ENCODE measurements at places on chromosomes 16 and 17.

DNA sequence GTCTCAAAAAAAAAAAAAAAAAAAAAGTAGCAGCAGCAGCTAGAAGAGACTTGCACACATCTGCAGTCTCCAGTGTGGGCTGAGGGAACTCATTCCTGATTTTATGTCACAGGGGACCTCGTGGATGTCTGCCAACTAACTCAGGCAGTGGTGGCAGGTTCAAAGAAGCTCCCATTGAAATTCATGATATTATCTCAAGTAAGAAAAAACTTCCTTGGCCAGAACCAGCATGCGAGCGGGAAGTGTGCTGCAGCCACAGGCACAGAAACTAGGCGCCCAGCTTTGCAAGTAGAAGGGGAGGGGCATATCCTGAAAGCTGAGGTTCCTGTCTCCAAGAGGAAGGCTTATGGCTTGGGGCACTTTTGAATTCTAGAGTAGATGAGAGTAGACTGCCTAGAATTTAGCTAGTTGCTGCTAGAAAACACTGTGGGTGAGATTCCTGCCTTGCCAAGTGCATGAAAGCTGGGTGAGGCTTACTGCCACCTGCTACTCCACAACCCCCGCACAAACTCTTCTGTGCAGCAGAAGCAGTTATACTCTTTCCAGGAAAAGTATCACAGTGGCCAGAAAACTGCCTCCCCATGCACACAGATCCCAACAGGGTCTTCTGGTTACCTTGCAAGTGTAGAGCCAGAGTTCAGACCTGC lies 603.8 kb upstream of the CA10 start:
- DNase-seq = no peak

GRCh38 chr17:6079155-6079888 lies 9.1 kb downstream of the WSCD1 start:
- DNase-seq = no peak

GRCh38 chr17:16923904-16924695 lies 47.8 kb downstream of the TNFRSF13B start:
- DNase-seq = no peak

DNA sequence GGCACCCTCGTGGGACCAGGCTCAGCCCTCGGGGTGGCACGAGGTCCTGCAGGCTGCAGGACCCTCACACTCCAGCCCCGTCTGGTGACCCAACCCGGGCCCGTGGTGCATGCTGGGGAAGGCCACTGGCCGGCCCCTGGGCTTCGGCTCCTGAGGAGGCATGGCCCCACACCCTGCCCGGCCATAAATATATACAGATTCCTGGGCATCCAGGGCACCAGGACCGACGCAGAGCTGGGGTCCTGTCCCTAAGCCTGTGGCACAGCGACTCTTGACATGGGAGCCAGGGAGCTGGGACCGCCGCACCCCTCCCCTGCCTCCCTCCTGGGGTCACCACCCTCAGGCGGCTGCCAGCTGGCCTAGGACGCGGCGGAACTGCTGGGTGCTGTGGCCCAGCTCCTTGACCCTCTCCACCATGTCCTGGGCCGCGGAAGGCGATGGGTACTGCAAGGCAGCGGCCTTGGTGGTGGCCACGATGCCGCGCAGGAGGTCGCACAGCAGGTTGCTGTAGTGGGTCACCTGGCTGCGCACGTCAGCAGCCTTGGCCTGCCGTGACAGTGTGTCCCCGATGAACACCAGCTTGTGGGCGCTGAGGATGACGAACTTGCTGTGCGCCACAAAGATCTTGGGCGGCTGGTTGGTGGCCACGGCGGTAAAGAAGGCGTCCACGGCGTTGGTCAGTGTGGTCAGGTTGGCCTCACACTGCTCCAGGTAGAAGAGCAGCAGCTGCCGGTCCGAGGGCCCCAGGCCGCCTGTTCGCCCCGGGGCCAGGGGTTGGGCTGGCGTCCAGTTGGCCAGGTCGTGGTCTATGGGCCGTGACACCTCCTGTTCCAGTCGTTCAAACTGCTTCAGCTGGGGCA lies 10.6 kb downstream of the CTRB1 start:
- DNase-seq = no peak

- DNase-seq = no peak
These were observed 117.6 kb upstream of the CACNG3 start for GRCh38 chr16:24138575-24138974.

- no peak for DNase-seq
These were observed 122.3 kb downstream of the GOSR1 start for GRCh38 chr17:30599428-30600059.

DNA sequence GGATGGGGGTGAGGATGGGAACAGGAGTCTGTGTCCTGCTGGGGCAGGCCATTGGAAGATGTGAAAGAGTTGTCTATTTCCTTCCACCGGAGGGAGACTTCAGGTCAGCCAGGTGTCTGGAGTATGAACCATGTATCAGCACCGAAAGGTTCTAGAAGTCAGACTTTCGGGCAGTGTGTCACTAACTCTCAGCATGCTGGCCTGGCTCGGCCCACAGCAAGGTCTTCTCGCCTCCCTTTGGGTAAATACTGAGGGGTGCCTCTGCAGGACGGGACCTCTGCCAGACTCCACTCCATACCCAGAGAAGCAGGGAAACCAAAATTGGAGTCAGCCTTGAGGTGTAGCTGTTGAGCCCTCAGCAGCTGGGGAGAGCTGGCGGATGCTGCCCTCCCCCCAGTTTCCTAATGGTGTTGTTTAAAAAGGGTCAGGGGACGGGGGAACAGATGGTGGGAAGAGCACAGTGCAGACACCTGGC lies 507 bp downstream of the CIITA start:
- DNase-seq = no peak

GRCh38 chr16:3781421-3781820 lies 64.1 kb upstream of the TRAP1 start:
- DNase-seq = no peak

GRCh38 chr17:28499364-28499664 lies 6.8 kb upstream of the FOXN1 start:
- DNase-seq = no peak

DNA sequence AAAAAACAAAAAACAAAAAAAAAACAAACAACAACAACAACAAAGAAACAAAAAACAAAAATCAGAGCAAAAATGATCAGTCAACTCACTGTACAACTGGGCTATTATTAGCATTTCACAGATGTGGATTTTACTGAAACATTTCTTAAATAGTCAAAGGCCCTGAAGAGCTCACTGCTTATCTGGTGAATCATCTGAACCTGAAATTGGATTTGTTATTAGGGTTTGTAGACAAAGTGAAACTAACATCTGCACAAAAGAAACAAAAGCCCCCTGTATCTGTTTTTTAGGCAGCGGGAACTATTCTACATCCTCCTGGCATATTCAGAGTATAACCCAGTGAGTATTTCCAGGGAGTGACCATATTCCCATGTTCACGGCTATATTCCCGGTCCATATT lies 32.6 kb upstream of the KSR1 start:
- no peak for DNase-seq

- no peak for DNase-seq
These were observed 4.8 kb upstream of the SHISA9 start for GRCh38 chr16:12896562-12896961.

DNA sequence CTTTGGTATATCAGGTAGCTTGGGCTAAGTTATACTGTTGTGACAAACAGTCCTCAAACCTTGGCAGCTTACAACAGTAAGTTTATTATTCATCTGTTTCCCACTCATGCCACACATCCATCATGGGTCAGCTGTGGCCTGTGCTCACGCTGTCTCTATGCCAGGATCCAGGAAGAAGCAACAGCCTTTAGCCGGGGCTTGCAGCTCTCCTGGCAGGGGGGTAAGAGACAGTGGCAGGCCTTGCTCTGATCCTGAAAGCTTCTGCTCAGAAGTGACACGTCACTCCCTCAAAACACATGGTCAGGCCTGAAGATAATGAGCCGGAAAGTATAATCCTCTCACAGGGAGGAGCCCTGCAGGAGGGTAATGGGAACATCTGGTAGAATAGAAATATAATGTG lies 377.6 kb downstream of the CPPED1 start:
- DNase-seq = no peak

GRCh38 chr16:6016530-6017184 lies 919.1 kb upstream of the EEF2KMT start:
- DNase-seq = no peak

GRCh38 chr16:31712064-31712540 lies 161.5 kb upstream of the ZNF267 start:
- no peak for DNase-seq

DNA sequence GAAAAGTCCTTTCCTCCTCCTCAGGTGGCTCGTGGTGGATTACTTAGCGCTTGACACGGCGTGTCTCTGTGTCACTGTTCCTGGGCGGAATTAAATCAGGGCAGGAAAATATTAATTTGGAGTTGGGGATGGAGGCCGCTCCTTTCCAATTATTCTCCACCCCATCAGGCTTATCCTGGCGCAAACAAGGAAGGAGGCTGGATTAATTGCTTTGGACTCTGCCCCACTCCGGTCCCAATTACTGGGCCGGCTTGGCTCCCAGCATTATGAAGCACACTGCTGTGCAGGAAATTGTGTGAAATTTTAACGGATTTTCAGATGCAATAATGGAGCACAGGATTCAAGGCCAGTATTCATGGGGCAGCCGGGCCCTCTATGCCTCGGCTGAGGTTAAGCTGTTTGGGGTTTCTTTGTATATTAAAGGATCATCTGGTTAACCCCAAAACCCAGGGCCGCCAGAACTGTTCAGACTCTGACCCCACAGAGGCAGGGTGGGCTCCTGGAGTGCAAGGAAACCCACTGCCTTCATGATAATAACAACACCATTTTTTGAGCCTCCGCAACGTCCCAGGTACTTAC lies 87.8 kb downstream of the MRM1 start:
- no peak for DNase-seq

DNA sequence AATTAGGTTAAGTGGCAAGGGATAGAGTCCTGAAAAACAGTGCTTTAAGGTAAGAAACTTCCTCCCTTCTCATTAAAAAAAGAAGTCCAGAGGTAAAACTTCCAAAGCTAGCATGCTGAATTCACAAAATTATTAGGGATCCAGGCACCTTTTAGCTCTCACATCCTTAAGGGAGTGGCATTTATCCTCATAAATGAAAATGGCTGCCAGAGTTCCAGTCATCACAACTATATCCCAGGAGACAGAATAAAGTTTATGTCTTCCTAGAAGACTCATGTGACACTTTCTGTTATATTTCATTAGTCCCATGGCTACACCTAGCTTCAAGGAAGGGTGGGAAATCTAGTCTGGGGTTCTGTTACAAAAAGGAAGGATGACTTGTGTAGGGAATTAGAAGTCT lies 23.3 kb upstream of the ADORA2B start:
- DNase-seq = no peak

DNA sequence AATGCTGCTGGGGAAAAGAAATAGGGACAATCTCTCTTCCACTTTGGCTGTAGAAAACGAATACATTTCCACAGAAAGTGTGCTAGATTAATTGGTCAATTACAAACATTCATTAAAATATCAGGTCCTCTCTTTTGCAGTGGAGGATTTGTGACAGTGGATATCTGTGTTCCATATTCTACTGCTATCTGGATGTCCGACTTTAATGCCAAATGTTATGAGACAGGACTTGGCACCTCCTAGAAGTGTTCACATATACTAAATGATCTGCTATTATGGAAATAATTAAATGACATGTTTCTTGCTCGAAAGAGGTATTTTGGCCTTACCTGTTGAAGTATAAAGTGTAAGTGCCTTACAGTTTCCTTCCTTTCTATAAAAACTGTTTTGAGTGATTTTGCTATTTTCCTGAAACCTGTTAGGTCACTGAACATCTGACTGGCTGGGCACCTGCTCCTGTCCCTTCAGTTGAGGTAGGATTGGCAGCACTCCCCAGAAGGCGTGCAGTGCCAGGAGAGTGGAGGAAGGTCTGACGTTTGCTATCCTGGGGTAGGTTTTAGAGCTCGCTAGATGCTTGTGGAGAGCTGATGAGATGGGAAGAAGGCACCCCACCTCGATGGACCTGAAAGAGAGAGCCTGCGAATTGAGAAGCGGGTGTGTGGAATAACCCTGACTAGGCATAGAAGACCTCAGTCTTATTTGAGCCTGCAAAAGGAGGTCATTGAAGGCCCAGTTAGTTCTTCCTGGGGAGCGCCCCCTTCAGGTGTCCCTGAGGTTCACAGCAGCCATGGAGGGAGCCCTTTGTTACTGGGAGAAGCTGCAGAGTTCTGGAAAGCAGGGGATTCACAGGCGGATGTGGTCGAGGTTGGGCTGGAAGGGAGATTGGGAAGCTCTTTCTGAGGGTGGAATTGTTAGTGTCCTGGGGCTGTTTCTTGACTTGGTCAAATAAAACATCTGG lies 159.4 kb upstream of the ZNF267 start:
- no peak for DNase-seq

GRCh38 chr17:45091778-45092425 lies 30.8 kb downstream of the NMT1 start:
- DNase-seq = no peak

- no peak for DNase-seq
These were observed 138.0 kb upstream of the WSB1 start for GRCh38 chr17:27155866-27156265.

DNA sequence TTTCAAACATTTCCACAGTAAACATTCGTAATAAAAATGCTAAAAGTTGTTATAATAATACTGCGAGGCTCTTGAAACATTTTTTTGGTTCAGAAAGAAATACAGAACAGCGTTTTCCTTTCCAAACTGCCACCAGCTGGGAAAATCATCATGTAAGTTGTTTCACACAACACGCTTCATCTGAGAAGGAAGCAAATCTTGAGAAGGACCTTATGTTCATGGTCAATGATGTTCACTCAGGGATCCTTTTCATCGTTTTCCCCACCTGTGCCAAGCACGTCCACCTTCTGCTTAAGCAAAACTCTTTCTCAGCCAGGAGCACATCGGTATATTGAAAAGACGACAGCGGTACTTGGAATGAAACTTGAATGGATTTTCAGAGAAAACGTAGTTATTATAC lies 274.5 kb upstream of the ELAC2 start:
- no peak for DNase-seq

DNA sequence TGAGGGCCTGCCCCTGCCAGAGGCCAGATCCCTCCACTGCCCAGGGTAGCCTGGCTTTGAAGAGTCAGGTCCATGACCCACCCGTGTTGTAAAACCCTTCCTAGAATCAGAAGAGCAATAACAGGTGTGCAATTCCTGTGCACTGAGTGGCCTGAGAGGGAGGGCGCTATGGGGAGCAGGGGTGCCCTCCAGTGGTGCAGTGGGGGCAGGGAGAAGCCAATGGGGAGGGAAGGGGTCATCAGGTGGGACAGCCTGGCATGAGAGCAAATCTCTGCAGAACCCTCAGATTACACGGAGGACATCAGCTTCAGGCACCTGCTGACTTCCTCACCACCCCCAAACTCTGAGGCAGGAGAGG lies 72.9 kb upstream of the ZNF469 start:
- DNase-seq = no peak

DNA sequence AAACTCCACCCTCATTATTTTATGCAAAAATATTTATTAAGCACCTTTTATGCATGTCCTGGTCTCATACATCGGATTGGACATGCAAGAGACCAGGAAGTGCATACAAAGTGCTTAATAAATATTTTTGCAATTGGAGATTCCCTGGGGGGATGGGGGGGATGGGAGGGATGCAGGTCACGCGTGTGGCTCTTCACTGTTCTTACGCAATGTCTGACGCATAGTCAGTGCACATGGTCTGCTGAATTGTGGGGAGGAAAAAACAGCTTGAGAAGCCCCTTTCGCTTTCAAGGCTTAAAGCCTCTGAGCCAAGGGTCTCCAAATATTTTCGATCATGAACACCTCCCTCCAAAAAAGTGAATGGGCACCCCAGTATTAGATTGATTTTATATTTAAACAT lies 96.7 kb upstream of the XYLT1 start:
- DNase-seq = no peak

All from esophagus squamous epithelium (tissue), 5 donors.